ENCODE measurements at places on chromosomes 2 and 18.

- DNase-seq = no peak
These were observed 170.1 kb downstream of the ASB1 start for GRCh38 chr2:238596571-238597551.

DNA sequence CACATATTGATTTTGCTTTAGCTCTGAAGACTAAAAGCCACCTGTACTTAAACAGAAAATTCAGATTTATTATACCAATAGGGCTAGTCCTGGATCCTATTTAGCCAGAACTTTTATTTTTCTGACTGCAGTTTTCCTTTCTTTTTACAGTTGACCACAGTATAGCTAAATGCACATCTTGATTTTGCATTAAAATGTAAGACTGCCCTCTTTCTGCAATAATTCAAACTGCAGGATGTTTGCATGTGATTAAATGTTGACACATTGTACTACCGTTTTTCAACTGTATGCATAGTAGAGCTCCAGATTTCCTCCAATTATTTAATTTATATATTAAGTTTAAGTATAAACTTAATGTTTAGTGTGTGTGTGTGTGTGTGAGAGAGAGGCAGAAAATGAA lies 1262.9 kb downstream of the SUCLG1 start:
- DNase-seq = no peak

GRCh38 chr2:12710301-12710700 lies 6.4 kb upstream of the TRIB2 start:
- DNase-seq = no peak

- DNase-seq = no peak
These were observed 26.6 kb upstream of the KCMF1 start for GRCh38 chr2:84944295-84944909.

- no peak for DNase-seq
These were observed 243.5 kb downstream of the ASXL3 start for GRCh38 chr18:33821503-33821902.

DNA sequence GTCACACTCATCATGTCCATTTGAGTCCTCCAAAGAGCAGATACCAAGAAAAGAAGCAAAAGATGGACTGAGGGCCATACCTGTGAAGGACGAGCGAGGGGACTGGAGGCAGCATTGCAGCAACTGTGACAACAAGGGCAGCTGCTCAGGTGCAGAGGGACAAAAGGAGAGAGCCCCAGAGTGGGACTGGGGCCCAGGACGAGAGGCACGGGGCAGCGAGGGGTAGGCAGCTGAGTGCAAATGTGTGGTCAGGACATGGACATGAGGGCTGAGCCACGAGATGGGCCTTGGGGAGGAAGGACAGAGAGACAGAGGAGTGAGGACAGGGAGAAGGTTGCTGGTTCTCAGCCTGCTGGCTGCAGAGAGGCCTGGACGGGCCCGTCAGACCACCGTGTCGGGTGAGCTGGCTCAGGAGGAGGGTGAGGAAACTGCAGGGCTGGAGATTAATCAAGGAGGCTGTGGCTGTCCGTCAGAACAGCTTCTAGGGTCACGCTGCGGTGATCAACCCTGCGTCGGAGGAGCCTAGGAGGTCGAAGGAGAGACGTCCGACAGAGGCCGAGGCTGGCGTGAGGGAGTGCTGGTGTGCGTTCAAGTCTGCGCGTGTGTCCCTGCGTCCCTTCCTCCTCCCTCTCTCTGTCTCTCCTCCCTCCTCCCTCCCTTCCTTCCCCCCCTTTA lies 206.8 kb upstream of the HDAC4 start:
- DNase-seq = no peak

- peak; percentile 72 for DNase-seq
These were observed 47.6 kb downstream of the PDCL3 start for GRCh38 chr2:100610381-100610831.

DNA sequence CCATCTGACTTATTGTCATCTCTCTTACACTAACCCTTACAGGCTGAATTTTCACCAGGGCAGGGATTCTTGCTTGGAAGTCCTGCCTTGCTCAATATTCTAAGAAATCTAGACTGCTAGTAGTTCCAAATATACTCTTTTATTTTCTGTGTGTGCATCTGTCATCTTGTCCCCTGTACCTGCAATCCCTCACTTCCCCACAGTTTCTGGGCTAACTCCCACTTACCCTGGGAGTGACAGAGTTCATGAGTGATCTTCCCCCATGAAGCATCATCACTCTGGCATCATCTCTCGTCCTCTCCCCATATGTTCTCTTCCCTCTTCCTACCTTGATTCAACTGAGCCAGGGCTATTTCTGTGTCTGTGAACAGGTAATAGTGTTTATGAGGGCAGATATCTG lies 35.7 kb downstream of the HNMT start:
- DNase-seq = no peak

GRCh38 chr18:40347261-40347660 lies 1607.8 kb upstream of the PIK3C3 start:
- no peak for DNase-seq

- DNase-seq = no peak
These were observed 744 bp downstream of the POU3F3 start for GRCh38 chr2:104854498-104855220.

DNA sequence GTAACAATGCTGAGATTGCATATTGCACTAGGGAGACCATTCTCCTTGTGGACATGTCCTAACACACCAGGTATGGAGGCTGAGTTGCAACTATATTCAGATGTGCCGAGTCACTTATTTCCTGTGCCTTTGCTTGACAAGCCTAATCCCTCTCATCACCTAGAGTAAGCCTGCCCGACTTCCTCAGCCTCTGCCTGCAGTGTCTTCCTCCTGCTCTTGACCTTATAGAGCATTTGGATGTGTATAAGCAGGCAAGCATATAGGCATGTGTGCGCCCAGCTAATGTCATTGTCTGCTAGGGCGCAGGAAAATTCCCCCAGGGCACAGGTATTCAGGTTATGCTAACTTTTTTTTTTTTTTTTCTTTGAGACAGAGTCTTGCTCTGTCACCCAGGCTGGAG lies 316.9 kb downstream of the CDH2 start:
- DNase-seq = no peak

DNA sequence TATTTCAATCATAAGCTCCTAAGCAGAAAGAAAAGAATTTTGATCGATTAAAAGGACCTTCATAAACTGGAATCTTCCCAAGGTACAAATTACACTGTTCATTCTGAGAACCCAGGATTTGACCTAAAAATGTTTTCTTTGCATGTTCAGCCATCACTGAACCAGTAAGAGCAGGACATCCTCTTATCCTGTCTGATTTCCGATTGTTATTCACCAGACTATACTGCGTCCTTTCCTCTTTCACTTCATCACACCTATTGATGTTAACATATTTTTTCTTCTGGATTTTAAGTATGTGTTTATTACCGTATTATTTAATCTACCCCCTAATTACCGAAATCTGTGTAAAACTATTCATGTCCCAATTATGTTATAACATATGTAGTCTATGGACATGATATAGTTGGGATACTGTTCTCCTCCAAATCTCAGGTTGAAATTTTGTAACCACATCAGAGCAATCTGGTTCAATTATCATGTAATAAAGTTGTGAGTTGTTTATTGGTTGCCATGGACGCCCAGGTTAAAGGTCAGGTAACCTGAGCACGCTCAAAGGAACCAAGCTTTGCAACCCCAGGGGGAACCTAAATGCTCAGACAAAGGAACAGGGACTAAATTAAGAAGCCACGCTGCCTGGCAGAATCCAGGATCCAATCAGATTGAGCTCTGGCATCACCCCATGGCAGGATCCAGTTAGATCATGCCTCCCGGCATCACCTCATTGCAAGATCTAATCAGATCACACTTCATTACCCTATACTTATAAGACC lies 11.6 kb upstream of the TBC1D8 start:
- no peak for DNase-seq

DNA sequence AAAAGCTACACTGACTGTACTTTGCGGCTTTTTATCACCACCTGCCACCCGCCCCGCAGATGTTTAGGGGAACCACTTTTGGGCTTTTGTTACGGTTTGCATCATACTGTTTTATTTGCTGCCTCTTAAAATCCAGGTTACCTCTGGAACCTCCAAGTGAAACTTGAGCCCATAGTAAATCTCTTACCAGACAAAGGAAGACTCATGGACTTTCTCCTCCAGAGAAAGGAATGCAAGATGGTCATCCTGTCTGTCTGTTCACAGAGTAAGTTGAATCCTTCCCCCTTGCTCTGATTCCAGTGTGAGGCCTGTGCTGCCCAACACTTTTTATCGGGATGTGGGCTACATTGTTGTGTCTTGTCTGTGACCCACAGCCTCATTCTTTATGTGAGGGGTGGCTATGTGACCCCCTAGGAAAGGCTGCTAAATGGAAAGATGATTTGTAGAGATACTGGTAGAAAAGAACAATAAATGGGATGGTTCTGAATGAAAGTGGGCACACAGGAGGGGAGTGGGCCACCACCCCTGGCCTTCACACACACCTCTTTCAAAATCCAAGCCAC lies 23.3 kb downstream of the RMC1 start:
- DNase-seq = no peak

GRCh38 chr2:174176898-174177297 lies 71.4 kb downstream of the OLA1 start:
- DNase-seq = no peak

DNA sequence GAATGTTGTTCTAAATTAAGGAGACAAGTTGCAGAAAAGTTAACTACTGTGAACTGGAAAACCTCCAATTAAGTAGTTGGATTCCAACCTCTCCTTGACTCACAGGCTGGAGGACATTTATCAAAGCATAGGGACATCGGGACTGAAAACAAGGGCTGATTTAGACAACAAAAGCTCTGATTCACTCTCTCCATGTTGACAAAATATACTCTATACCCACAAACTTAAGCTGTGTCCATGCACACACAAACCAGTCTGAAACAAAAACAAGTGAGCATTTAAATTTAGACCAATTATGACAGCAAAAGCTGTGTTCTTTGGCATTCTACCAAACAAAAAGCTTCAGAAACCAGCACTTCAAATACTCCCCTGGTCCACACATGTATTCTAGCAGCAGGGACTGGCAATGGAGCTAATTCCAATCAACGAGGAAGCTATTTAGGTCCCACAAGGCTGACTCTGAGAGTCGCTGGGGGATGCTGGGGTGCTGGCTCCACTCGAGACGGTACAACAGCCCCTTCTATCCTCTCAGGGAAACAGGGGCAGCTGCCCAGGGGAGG lies 71.4 kb downstream of the NXPH2 start:
- DNase-seq = no peak

GRCh38 chr2:1683297-1683696 lies 61.0 kb downstream of the PXDN start:
- DNase-seq = no peak

DNA sequence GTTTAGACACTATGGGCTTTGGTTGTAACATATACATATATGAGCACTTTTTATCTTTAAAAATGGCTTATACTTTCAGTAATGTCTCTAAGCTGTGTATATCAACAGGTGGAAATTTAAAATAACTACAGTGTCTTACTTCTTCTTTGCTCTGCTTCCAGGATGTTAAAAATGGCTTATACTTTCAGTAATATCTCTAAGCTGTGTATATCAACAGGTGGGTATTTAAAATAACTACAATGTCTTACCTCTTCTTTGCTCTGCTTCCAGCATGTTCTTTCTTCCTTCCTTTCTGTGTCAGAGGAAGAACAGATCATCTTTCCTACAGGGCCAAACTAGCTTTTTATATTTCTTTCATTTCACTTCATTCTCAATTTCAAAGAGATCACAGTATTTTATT lies 689.6 kb downstream of the EPHA4 start:
- DNase-seq = no peak

GRCh38 chr2:174062934-174063333 lies 97.8 kb upstream of the SP3 start:
- no peak for DNase-seq

DNA sequence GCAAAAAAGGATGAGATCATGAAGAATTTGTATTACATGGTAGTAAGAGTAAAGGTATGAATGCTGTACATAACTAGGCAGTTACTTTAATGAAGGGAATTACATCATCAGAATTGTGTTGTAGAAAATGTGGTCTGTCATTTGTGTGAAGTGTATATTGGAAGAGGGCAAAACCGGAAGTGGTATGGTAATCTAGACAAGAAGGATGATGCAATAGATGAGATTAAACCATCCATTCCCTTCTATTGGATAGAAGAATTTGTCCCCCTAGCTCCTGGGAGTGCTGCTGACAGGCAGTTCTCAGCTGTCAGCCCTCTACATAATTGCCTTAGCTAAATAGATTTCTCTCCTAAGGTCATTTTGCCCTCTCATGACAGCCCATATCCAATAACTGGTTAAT lies 55.9 kb upstream of the BARD1 start:
- DNase-seq = no peak

DNA sequence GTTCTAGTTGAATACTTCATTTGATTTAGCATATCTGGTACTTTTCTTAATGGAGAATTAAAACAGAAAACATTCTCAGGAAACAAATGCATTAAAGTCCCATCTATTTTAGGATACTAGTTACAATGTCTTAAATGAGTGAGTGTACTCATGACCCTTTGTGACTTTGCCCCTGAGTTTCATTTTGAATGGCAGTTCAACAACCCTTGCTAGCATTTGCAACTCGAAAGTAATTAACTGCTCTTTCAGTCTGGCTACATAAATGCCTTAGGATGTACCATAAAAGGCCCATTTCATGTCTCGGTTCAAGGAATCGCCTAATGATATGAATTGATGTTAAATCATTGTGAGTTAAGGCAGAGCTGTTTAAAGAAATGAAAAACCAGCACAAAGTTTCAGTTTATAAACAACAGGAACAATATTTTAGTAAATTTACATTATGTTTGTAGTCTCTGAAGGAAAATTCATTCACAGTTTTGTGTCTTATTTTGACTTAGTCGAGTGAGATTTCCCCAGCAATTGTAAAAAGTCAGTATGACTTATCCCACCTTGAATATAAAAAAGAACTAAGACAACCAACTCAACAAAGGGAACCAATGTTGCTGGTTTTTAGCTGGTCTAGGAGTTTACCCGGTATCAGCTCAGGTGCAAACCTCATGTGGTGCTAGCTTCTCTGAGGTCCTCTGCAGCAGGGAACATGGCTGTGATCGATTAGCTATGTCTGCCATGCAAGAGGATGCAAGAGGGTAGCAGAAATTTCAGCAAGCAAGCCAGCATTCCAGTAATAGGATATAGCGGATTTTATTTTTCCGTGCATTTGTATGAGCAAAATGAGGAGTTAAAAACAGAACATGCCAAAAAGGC lies 386.2 kb downstream of the PTPRM start:
- no peak for DNase-seq
